Inflammatory macrophage treated with lipopolysaccharide for 4 hours (primary cell): ENCODE measurements at places on chromosomes 12 and 14.

GRCh38 chr12:55515696-55516095, 23.5 kb downstream of the OR6C68 start:
- no peak for DNase-seq

GRCh38 chr14:60989599-60989998, 8.6 kb downstream of the SLC38A6 start:
- peak; percentile 96 for DNase-seq

DNA sequence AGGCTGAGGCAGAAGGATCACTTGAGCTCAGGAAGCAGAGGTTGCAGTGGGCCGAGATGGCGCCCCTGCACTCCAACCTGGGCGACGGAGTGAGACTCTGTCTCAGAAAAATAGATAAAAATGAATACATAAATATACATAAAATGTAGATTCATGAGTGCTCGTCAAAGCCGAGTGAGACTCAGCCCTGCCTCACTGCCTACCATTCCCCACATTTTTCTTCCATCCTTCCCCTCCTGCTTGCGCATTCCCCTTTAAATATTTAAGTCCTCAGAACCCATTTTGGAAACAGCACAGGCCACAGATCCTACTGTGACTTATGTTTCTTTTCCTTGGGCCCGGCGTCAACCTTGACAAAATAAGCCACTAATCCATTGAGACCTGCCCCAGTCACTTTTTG, 31.9 kb upstream of the AACS start:
- no peak for DNase-seq

GRCh38 chr12:68876461-68876860, 56.5 kb downstream of the CPM start:
- no peak for DNase-seq

- no peak for DNase-seq
Measured at GRCh38 chr12:7542046-7542445, 38.5 kb upstream of the CD163 start.

DNA sequence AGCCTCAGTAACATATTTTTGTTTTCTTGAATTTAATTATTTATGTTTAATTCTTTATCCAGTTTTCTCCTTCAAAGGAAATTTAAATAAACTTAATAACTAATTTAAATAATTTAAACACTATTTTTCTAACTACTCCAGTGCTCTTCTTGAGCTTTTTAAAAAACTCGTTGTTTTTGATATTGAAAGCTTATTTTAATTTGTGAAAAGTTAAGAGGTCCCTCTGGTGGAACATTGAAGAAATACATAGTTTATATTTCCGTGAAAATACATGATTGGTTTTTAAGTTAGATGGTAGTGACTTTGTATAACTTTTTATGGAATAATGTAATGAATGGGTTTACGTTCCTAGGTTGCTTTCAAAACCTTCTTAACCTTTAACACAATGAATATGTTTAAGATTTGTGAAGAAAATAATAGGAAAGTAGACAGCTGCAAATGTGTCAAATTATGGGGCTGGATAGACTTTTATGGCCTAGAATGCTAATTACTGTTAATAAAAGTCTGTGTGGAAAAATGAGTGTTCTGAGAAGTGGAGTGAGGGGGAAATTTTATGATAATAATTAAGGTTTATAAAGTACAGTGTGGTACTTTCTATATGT, 45.9 kb upstream of the MSRB3 start:
- DNase-seq = peak; percentile 29

- DNase-seq = no peak
Measured at GRCh38 chr12:102480406-102480805, at the start of gene IGF1. Gene IGF1 (minus strand): TSS chr12:102480563. CDS start chr12:102480381, 182 bp downstream.

GRCh38 chr12:9066755-9067423, 48.8 kb downstream of the A2M start:
- no peak for DNase-seq

GRCh38 chr12:71748081-71748850, 6.4 kb upstream of the RAB21 start:
- DNase-seq = no peak

GRCh38 chr12:118299791-118300460, 72.8 kb downstream of the TAOK3 start:
- DNase-seq = no peak

GRCh38 chr12:116165036-116165425, 112.5 kb downstream of the MED13L start:
- DNase-seq = peak; percentile 19

DNA sequence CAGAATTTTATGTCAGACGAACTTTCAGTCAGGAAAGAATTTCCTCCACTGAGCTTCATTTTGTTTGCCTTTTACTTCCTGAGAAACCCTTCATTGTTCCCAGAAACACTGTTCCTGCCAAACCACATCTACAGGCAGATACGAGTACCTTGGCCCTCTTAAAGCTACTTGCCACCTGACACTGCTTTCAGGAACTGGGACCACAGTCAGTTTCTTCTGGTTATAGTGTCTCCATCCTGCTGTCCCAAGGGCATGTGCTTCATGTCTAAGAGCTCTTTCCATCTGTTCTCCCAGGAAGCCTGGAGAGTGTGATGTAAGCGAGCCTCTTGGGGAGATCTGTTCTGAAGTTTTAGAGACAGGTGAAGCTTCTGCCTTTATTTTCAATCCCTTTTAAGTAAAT, 161.7 kb upstream of the PLEKHA5 start:
- DNase-seq = no peak

DNA sequence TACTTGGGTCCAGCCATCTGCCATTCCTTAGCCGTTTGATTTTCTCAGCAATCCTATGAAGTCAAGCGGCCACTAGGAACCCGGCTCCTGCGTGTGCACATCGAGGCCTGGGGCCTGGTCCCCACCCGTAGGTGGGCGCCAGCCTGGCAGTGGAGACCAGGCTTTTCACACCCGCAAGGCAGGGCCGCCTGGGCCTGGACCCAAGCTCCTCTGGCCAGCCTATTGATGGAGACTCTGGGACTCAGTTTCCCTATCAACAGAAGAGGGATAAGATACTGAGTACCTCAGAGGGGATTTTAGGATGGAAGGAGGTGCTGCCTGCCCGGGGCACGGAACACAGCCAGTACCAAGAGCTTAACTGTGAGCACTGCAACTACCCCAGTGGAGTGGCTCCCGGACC, 104.3 kb upstream of the C14orf180 start:
- no peak for DNase-seq

DNA sequence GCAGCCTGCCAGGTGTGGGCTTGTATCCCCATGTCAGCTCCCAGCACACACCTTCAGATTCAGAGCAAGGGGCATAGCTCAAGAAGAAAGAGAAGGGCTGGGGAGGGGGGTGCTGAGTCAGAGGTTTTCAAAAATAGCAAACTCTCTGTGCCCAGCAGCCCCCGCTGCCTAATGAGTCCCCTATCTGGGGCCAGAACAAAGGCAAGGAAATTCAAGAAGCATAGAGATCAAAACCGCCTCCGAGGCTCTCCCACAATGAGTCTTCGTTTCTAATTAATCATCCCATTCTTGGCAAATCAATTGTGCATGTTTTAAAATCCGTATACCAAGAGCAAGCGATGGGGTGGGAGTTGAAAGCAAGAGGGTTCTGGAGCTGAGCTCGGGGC, 19.5 kb upstream of the CMKLR1 start:
- DNase-seq = no peak

DNA sequence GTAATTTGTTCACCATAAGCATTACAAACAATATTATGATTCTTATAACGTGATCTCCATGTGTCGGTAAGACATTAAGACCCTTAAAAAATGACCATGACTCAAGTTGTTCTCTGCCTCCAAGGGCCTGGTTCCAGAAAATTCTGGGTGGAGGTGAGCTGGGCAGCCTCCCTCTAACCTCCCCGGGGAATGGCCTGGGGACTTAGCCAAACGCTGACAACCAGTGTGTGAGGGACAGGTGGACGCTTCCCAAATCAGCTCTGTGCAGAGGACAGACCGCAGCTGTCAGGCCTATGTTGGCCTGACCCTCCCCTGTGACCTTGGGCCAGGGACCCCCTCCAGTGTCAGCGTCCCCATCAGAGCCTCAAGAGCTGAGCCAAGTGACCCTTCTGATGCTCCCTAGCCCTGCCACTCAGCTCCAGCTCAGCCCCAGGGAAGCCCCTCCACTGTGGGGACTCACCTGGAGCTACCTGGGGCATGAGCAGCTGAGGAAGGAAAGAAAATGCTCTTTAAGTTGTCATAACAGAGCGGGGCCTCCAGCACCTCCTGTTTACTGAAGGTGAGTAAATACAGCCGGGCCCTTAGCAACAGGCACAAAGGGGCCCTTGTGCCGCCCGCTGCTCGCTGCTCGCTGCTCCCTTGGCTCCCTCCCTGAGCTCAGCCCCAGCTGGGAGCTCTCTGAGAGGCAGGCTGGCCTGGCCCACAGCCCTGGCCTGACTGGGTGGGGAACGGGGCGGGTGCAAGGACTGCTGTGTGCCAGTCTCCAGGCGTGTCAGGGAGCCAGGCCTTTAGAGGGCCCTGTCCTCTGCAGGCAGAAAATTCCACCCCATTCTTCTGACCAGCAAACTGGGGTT, 116.6 kb downstream of the CALM1 start:
- DNase-seq = no peak

DNA sequence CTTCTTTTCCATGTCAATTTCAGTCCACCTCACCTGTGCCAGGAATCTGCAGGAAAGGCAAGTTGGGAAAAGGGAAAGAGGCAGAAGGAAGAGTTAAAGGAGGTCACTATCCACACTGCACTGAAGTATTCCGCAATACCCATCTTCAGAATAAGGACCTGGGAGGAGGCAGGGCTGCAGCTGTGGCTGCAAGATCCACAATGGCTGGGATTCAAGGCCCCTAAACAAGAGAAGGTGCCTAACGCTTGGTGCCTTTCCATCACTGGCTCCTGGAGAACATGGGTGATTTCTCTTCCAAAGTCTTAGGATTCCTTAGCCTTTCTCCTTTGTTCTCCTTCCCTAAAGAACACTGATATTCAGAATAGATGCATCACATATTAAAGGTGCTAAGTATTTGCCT, 204.0 kb downstream of the GRIN2B start:
- no peak for DNase-seq

DNA sequence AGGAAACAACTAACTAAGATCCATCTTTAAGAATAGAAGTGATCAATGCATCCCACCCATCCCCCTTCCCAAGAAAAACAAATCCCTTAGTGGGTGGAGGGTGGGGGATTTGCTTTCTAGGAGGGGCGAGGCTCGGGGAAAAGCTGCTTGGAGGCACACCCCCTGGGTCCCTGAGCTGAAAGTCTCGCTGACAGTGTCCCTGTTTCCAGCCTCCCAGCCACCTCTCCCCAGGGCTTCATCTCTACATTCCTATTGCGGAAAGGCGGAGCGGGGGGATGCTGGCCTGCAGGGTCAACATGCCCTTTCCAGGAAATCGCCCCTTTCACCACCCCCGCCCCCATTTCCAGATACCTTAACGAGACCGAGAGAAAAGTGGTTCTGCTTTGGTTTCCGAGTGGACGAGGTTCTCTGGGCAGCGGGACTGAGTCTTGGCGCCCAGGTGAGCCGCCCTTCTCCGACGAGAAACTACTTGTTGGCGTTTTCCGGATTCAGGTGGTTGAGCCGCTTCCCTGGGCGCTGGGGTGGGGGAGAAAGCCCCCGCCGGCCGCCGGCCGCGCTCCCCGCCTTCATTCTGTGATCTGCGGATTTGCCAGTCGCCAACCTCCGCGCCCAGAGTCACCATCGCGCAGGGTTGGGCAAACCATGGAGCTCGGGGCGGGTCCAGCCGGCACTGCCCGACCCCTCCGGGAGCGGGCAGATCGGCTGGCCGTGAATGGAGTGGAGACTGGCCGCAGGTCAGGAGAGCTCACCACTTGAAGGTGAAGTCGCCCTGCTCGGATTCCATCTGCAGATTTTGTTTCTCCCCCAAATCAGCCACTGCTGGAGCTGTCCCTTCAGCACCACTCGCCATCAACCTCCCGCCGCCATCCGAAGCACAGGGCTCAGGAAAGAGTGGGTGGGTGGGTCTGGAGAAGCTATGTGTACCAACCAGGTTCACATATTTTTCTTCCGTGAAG, 505 bp downstream of the KCNC2 start:
- DNase-seq = no peak

DNA sequence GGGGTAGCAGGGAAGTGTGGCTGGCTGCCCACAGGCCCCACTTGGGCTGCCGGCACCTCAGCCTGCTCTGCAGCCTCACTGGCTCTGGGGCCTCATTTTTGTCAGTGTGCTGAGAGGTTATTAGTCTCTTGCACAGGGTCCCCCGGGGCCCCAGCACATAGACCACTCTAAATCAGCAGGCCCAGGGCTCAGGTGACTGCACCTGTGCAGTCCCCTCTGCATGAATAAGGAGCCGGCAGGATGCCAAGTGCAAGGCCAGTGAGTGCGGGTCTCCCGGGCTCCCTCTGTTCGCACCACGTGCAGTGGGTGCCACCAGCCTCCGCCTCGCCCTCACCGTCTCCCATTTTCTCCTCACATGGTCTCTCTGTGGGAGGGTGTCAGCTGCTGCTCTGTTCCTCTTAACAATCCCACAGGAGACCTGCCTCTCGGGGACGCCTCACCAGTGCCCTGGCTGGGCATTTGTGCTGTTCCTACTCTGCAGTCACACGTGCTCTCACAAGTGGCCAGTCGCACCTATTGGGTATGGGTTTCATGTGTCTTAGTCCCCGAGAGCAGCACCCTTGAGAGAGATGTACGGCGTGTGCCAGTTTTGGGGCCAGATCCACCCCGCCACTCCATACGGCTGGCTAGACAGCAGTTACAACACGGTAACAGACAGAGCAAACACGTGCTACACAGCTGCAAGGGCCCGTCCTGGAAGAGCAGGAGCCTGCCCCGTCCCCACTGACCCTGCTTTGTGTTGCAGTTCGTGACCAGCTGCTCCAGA, 40.4 kb downstream of the MMAB start:
- no peak for DNase-seq

- DNase-seq = no peak
Measured at GRCh38 chr12:75884465-75884985, 147.1 kb downstream of the PHLDA1 start.

DNA sequence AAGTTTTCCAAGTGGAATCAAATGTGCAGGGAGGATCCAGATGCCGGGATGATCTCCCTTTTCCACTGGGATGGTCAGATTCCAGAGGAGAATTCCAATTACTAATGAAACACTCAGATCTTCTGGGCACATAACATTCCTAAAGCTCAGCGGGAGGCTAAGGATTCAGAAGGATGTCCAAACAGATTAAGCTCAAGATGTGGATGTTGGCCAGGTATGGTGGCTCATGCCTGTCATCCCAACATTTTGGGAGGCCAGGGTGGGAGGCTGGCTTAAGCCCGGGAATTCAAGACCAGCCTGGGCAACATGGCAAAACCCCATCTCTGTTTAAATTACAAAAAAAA, 62.0 kb upstream of the PNMA1 start:
- no peak for DNase-seq

- DNase-seq = peak; percentile 36
Measured at GRCh38 chr14:75151851-75152250, 24.6 kb downstream of the TMED10 start.

GRCh38 chr12:47824198-47824597, 4.5 kb upstream of the HDAC7 start:
- DNase-seq = no peak
